Keratinocyte (primary cell): ENCODE measurements at places on chromosomes 6 and 20. TPM values are rescaled to one million over a fixed set of nuclear protein-coding genes. Genes with fewer than 3 reads are reported as not detected.

DNA sequence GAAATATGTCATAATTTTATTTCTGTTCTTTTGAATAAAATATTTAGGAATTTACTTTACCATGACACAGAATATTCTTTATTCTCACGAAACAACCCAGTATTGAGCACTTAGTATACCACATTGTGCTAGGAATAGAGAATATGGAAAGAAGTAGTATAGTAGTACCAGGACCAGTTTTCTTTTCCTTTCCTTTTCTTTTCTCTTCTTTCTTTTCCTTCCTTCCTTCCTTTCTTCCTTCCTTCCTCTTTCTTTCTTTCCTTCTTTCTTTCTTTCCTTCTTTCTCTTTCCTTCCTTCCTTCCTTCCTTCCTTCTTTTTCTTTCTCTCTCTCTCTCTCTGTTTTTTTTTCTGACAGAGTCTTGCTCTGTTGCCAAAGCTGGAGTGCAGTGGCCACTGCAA, 7.5 kb upstream of the PLCB4 start:
- no peak overlapping the region for H3K27ac ChIP-seq
- no peaks in the 10 kb centered on the region for H3K36me3 ChIP-seq
- DNase-seq, result no peak
- no peak overlapping the region for H3K4me3 ChIP-seq
- no peaks in the 10 kb centered on the region for H3K27me3 ChIP-seq

- H3K36me3 ChIP-seq, result no peaks in the 10 kb centered on the region
- H3K27me3 ChIP-seq, result no peaks in the 10 kb centered on the region
- H3K4me1 ChIP-seq, result peaks cover 50% of the 10 kb centered on the region
- no peak overlapping the region for H3K4me3 ChIP-seq
- no peak for DNase-seq
These were observed 94.6 kb downstream of the ARMC2 start for GRCh38 chr6:108942556-108943492.

DNA sequence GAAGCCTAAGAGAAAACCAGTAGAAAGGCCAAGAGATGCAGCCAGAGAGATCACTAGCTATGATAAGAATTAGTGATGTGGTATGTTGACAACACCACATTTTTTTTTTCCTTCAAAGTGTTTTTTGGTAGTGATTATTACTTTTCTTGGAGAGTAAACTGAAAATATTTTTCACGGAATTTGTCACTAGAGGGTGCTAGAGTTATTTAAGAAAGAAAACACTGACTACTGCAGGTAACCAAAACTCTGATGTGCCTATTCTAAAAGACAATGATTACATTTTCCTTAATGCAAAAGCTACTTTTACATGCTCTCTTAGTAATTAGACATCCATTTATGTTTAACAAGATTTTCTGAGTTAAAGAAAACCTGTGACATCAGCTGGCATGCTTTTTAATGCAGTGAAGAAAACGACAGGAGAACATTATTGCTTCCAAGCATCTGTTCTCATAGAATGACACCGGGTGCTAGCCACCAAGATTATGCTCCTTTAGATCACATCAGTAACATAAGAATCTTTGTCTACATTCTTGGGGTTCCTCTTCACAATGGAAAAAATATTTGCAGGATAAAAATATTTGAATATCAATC, 28.8 kb downstream of the RWDD2A start:
- H3K4me1 ChIP-seq, result no peaks in the 10 kb centered on the region
- no peak for DNase-seq
- H3K27ac ChIP-seq, result no peak overlapping the region
- H3K27me3 ChIP-seq, result no peaks in the 10 kb centered on the region

GRCh38 chr6:169273511-169273910, 19.9 kb upstream of the THBS2 start:
- H3K4me3 ChIP-seq, result no peak overlapping the region
- no peak for DNase-seq
- H3K4me1 ChIP-seq, result peaks cover 38% of the 10 kb centered on the region
- no peak overlapping the region for H3K27ac ChIP-seq
- no peaks in the 10 kb centered on the region for H3K36me3 ChIP-seq

DNA sequence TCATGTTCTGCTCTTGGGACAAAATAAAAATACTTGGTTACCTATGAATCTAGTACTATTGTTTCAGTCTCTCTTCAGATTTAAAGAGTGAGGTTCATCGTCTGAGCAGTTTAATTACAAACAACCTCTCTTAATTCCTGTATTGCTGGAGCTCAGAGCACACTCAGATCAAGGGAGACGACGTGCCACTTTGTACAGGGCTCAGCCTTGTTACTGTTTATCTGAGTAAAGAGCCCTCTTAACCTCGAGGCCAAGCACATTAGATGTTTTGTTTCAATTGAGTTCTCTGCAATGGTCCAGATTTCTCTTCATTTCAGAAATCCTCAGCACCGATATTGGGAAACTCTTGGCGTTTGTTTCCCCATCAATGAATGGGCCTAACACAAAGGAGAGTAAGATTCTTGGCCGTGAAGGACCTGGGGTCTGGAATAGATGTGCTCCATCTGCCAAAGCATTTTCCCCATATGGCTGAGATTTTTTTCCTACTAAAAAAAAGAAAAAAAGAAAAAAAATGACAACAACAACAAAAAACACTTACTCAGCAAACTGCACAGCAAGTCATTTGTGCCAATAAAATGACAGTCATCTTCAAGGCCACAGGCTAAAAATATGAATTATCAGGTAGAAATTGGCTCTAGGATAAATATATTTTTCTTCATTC, 82.6 kb upstream of the CCN6 start:
- peak overlapping the region; percentile 99 for H3K27ac ChIP-seq
- H3K4me1 ChIP-seq, result peaks cover 34% of the 10 kb centered on the region
- H3K27me3 ChIP-seq, result no peaks in the 10 kb centered on the region
- DNase-seq, result no peak

- H3K27me3 ChIP-seq, result no peaks in the 10 kb centered on the region
- H3K4me1 ChIP-seq, result no peaks in the 10 kb centered on the region
- no peak overlapping the region for H3K4me3 ChIP-seq
- no peak for DNase-seq
- H3K36me3 ChIP-seq, result no peaks in the 10 kb centered on the region
These were observed 162.4 kb upstream of the BTBD3 start for GRCh38 chr20:11755071-11755841.

GRCh38 chr6:135280375-135281136, 99.4 kb downstream of the MYB start:
- no peak overlapping the region for H3K4me3 ChIP-seq
- no peak for DNase-seq
- H3K27ac ChIP-seq, result no peak overlapping the region
- no peaks in the 10 kb centered on the region for H3K4me1 ChIP-seq

DNA sequence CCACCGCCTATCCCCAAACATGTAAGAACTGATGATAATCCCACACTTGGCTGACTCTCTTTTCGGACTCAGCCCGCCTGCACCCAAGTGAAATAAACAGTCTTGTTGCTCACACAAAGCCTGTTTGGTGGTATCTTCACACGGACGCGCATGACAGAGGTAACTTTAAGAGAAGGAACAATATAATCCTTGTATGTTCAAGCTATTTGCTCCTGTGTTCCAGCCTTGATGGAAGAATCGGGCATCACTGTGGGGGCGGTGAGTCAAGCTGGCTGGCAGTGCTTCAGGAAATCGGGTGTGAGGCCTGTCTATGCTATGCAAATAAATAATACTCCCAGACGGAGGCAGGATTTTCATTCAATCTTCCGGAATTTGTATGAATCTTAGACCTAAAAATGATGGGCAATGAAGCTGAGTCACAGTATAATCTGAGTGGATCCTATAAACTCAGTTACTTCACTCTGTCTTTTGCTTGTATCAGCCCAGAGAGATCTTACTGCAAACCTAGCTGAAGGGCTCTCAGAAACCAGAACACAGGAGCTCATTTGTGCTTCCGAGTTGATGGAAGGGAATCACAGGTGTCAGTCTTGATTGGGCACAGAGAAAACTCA, 45.2 kb upstream of the NT5E start:
- H3K4me3 ChIP-seq, result peak overlapping the region; percentile 49
- DNase-seq, result no peak
- peaks cover 63% of the 10 kb centered on the region for H3K4me1 ChIP-seq
- H3K27me3 ChIP-seq, result no peaks in the 10 kb centered on the region

- DNase-seq, result no peak
- H3K4me3 ChIP-seq, result no peak overlapping the region
- H3K4me1 ChIP-seq, result peaks cover 11% of the 10 kb centered on the region
- no peaks in the 10 kb centered on the region for H3K27me3 ChIP-seq
- no peaks in the 10 kb centered on the region for H3K36me3 ChIP-seq
These were observed 205.1 kb upstream of the SMLR1 start for GRCh38 chr6:130622142-130622541.

- no peak overlapping the region for H3K27ac ChIP-seq
- H3K36me3 ChIP-seq, result peaks cover 11% of the 10 kb centered on the region
- peaks cover 35% of the 10 kb centered on the region for H3K4me1 ChIP-seq
- no peak for DNase-seq
These were observed 4.0 kb downstream of the STK4 start for GRCh38 chr20:44970243-44970757.

DNA sequence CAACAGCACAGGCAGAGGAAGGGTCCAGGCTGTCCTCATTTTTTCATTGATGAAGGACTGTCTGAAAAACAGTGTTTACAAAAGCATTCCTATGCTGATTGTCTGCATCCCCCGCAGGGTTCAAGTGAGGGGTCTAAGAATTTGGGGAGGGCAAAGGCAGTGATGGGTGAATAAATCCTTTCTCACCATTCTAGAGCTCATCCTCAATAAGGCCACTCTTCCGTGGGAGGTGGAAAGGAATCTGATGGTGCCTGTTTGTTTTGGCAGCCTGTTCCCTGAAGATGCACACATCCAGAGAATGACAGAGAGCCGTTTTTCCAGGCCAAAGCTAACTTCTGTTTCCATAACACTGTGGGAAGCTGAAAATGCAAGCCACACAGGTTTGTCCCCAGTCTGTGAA, 164.5 kb downstream of the MOXD1 start:
- H3K27ac ChIP-seq, result no peak overlapping the region
- no peaks in the 10 kb centered on the region for H3K27me3 ChIP-seq
- H3K4me3 ChIP-seq, result no peak overlapping the region
- H3K4me1 ChIP-seq, result peaks cover 9% of the 10 kb centered on the region
- no peak for DNase-seq
- H3K36me3 ChIP-seq, result no peaks in the 10 kb centered on the region

GRCh38 chr20:53655625-53656292, 62.1 kb upstream of the ZNF217 start:
- no peaks in the 10 kb centered on the region for H3K36me3 ChIP-seq
- no peaks in the 10 kb centered on the region for H3K27me3 ChIP-seq
- H3K4me3 ChIP-seq, result peak overlapping the region; percentile 62
- peaks cover 60% of the 10 kb centered on the region for H3K4me1 ChIP-seq
- no peak for DNase-seq
- H3K27ac ChIP-seq, result peak overlapping the region; percentile 88

DNA sequence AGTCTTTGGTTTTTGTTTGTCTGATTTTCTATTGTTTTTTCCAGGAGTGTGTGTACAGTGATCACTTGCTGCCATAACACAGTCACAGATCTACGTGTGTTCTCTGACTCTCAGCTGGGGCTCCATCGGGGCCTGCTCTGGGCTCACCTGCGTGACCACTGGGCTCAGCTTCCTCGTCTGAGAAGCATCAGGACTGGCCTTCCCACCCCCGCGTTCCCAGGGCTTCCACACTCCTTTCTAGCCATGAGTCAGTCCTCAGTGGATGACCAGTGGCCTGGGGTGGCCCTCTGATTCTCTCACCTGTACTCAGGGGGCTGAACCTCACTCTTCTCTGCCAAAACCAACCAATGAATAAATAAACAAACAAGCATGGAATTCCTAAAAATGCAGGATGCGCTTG, 14.5 kb downstream of the THBS2 start:
- H3K36me3 ChIP-seq, result peaks cover 79% of the 10 kb centered on the region
- no peaks in the 10 kb centered on the region for H3K27me3 ChIP-seq
- no peak overlapping the region for H3K4me3 ChIP-seq
- no peaks in the 10 kb centered on the region for H3K4me1 ChIP-seq
- no peak for DNase-seq

DNA sequence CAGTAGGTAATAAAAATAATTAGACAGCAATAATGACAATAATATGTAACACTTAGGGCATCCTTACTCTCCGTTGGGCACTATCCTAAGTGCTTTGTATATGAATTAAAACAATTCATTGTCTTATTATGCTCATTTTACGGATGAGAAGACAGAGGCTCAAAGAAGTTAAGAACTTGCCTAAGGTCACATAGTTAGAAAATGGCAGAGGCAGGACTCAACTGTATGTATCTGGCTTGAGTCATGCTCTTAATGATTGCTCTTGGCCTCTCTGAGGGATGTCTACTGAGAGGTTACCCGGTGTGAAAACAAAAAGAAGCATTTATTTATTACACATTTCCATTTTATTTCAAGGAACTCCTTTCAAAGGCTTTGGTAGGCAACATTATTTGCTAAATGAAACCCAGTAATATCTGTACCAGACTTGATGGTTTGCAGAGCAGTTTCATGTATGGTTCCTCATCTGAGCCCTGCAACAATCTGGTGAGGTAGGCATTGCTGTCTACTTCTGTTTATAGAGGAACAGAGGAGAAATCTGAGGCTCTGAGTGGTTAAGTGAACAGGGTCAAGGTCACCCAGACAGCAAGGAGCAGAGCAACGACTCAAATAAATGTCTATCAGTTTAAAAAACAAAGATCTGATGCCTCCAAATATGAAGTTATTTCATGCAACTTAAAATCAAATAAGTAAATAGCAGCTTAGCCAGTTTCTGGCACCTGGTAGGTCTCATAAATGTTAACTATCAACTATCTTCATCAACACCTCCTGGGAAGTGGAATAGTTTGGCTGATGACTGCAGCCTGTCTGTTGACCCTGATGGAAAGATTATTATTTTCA, 4.2 kb upstream of the PARD6B start:
- H3K36me3 ChIP-seq, result no peaks in the 10 kb centered on the region
- no peak overlapping the region for H3K4me3 ChIP-seq
- no peaks in the 10 kb centered on the region for H3K27me3 ChIP-seq
- H3K27ac ChIP-seq, result peak overlapping the region; percentile 98
- peaks cover 49% of the 10 kb centered on the region for H3K4me1 ChIP-seq

DNA sequence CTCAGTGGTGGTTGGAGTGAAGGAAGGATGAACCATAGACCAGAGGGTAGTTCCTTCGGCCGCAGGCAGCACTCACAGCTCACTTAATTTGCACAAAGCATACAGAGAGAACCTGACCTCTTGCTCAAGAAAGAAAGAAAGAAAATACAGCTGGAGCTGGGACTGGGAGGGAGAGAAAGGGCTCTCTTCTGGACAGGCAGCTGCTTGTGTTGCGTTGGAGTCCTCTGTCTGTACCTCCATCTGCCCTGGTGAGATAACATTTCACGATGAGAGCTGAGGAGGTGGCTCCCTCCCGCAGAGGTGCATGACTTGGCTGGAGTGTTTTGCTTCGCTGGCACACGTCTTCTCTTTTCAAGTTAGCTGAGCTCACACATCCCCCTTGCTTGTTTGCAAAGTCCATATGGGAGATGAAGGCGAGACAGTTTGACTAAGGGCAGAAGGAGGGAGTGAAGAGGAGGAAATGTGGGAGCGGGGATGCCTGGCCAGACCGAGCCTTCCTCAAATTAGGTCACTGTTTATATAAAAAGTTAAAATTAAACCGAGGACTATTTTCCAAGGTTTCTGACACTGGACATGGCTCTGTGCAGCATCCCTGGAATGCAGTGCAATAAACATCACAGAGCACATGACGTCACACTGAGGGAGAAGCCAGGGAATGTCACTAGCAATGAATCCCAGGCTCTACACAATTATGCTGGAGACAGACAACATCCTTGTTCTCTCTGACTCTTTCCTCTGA, 359.4 kb downstream of the CD83 start:
- H3K4me1 ChIP-seq, result no peaks in the 10 kb centered on the region

FNDC1 gene
- 0.06 TPM in 1 of 3 replicates, not detected in the others for polyA plus RNA-seq

LIN28B gene
- 0.02 TPM in 1 of 3 replicates, not detected in the others for polyA plus RNA-seq

PHACTR1 gene
- polyA plus RNA-seq, result 0.22 to 0.97 TPM (median 0.57 TPM) in 3 replicates

ENPP5 gene
- 0.02 to 0.10 TPM (median 0.07 TPM) in 3 replicates for polyA plus RNA-seq

GSTA2 gene
- not detected in 3 replicates for polyA plus RNA-seq

CAPN11 gene
- 0.04 TPM in 1 of 3 replicates, not detected in the others for polyA plus RNA-seq

PCNA gene
- 54.0 to 139 TPM (median 130 TPM) in 3 replicates for polyA plus RNA-seq
